ENCODE measurements at places on chromosomes 5 and 9. TPM values are rescaled to one million over a fixed set of nuclear protein-coding genes. Genes with fewer than 3 reads are reported as not detected.

SPRY4 gene
- polyA plus RNA-seq, result not detected

ADGRD2 gene
- not detected for polyA plus RNA-seq

LECT2 gene
- polyA plus RNA-seq, result not detected

ZBTB6 gene
- 1.5 TPM for polyA plus RNA-seq

EQTN gene
- polyA plus RNA-seq, result not detected

IFNK gene
- polyA plus RNA-seq, result not detected

CCIN gene
- polyA plus RNA-seq, result 2.3 TPM

CDH10 gene
- not detected for polyA plus RNA-seq

MYMK gene
- not detected for polyA plus RNA-seq

DNA sequence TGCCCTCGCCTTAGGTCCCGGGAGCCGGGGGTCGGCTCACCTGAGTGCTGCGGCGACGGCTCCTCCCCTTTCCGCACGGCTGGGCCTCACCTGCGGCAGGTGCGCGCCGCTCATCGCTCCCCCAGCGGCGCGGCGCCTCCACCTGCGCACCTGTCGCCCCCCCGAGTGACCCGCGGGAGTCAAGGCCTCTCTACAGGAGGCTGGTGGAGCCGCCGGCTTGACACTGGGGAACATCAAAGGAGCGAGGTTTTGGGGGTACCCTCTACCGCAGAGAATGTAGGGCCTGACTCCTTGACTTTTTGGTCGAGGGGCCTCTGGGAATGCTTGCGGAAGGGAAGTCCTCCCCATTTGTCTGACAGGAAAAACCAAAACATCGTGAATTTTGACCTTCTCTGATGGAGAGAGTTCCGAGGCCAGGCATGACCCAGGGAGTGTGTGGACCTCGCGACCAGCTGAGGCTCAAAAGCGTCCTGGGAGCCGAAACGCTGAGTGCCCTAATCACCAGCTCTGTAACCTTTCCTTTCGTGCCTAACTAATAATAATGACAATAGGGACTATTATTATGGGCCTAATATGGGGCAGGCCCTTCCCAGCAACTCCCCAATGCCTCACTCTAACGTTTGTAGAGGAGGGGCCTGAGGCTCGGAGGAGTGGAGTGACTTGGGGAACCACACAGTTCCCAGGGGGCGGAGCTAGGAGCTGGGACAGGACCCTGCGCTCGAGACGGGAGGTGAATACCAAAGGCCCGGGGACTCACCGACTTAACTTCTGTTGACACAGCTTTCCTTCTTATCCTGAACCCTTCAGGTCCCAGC lies 714 bp upstream of the IER5L start:
- no peaks in the 10 kb centered on the region for H3K27me3 ChIP-seq
- no peaks in the 10 kb centered on the region for H3K36me3 ChIP-seq
- H3K4me3 ChIP-seq, result no peak overlapping the region
- H3K4me1 ChIP-seq, result peaks cover 24% of the 10 kb centered on the region

DNA sequence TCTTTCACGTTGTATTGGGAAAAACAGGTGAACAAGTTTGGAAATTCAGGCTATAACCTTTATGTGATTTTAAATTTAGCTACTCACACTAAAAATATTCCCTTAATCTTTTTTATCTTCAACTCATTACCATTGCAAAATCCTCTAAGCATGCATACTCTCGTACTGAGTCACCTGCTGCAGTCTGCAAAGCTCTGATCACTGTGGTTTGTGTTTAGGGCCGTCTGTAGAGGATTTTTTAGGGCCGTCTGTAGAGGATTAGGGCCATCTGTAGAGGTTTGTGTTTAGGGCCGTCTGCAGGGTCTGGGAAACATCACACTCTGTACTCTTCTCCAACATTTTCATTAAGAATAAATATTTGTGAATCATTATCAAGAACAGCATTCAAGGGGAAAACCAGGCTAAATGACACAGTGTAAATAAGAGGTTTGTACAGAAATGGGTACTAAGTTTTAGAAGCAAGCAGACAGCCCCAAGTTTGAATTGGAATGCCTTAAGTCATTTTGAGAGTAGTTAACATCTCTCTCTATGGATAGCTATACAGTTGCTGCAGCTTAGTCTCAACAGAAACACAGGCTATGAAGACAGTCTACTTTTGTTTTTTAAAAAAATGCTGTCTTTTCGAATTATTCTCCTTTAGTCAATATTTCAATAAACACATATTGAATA lies 155.0 kb upstream of the TSLP start:
- H3K27ac ChIP-seq, result no peak overlapping the region
- no peaks in the 10 kb centered on the region for H3K27me3 ChIP-seq
- no peaks in the 10 kb centered on the region for H3K36me3 ChIP-seq
- no peak for DNase-seq
- no peak overlapping the region for H3K4me3 ChIP-seq
- H3K4me1 ChIP-seq, result no peaks in the 10 kb centered on the region

DNA sequence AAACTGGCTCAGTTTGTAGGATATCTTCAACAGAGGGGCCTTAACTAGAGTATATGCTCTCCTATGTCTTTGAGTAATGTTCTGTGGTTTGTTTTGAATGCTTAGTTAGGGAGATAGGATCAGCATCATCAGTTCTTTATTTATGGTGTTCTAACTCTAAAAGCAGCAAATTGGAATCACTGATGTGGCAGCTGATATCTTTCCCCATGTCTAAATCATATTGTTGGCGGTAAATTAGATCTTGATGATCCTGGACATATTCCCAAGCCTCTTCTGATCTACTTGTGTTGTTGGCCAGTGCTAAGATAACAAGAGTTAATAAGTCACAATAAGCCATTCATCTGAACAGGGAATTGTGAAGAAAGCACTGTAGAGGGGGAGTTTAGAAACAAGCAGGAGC lies 332.4 kb upstream of the DAB2 start:
- no peak overlapping the region for H3K27ac ChIP-seq
- no peak overlapping the region for H3K4me3 ChIP-seq
- H3K27me3 ChIP-seq, result no peaks in the 10 kb centered on the region
- no peak for DNase-seq
- peaks cover 14% of the 10 kb centered on the region for H3K4me1 ChIP-seq
- no peaks in the 10 kb centered on the region for H3K36me3 ChIP-seq

- DNase-seq, result no peak
- H3K4me1 ChIP-seq, result peaks cover 94% of the 10 kb centered on the region
- peak overlapping the region; percentile 86 for H3K27ac ChIP-seq
- H3K36me3 ChIP-seq, result no peaks in the 10 kb centered on the region
- H3K27me3 ChIP-seq, result no peaks in the 10 kb centered on the region
Observed at GRCh38 chr5:99025298-99026045, 96.7 kb upstream of the CHD1 start.

- no peak overlapping the region for H3K4me3 ChIP-seq
- no peaks in the 10 kb centered on the region for H3K27me3 ChIP-seq
- no peak for DNase-seq
- no peaks in the 10 kb centered on the region for H3K36me3 ChIP-seq
- H3K4me1 ChIP-seq, result peaks cover 6% of the 10 kb centered on the region
- H3K27ac ChIP-seq, result no peak overlapping the region
Observed at GRCh38 chr9:111949919-111950318, 53.3 kb downstream of the UGCG start.

DNA sequence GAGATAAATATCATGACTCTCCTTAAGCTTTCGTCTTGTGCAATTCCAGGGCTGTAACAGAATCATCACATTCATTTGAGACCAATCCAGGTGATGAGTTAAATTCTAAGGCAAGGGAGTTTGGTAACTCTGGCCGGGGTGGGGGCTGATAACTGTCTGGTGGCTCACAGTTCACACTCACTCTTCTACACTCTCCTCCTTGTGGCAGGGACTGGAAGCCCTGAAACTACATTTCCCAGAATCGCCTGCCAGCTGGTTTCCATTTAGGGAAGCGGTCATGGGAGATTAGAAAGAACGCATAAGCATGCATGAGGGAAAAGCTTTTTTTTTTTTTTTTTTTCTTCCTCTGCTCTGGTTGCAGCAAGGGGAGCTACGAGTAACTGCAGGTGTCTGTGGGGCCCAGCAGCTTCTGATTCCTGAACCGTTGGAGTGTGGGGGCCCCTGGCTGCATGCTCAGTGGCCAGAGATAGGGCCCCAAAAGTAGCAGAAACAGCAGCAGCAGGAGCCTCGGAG lies 154.8 kb upstream of the TBC1D2 start:
- no peaks in the 10 kb centered on the region for H3K27me3 ChIP-seq
- H3K4me1 ChIP-seq, result peaks cover 4% of the 10 kb centered on the region
- H3K4me3 ChIP-seq, result no peak overlapping the region

GRCh38 chr9:88313364-88314220 lies 74.7 kb upstream of the SPIN1 start:
- H3K27me3 ChIP-seq, result no peaks in the 10 kb centered on the region
- no peaks in the 10 kb centered on the region for H3K36me3 ChIP-seq
- peaks cover 5% of the 10 kb centered on the region for H3K4me1 ChIP-seq
- no peak overlapping the region for H3K4me3 ChIP-seq
- H3K27ac ChIP-seq, result no peak overlapping the region

GRCh38 chr5:41404757-41405156 lies 105.6 kb downstream of the PLCXD3 start:
- H3K27me3 ChIP-seq, result no peaks in the 10 kb centered on the region
- H3K4me3 ChIP-seq, result no peak overlapping the region
- no peak for DNase-seq
- no peaks in the 10 kb centered on the region for H3K4me1 ChIP-seq

GRCh38 chr5:169521366-169521983 lies 62.1 kb upstream of the SPDL1 start:
- no peaks in the 10 kb centered on the region for H3K4me1 ChIP-seq
- H3K36me3 ChIP-seq, result no peaks in the 10 kb centered on the region
- H3K27me3 ChIP-seq, result no peaks in the 10 kb centered on the region
- DNase-seq, result no peak

- H3K4me3 ChIP-seq, result no peak overlapping the region
- H3K4me1 ChIP-seq, result no peaks in the 10 kb centered on the region
- no peak for DNase-seq
- H3K27ac ChIP-seq, result no peak overlapping the region
- no peaks in the 10 kb centered on the region for H3K36me3 ChIP-seq
Observed at GRCh38 chr5:62001640-62002039, 304.4 kb upstream of the KIF2A start.

GRCh38 chr5:14424011-14424685 lies 157.4 kb upstream of the OTULINL start:
- no peak overlapping the region for H3K4me3 ChIP-seq
- no peak overlapping the region for H3K27ac ChIP-seq
- no peaks in the 10 kb centered on the region for H3K27me3 ChIP-seq

GRCh38 chr9:127786773-127787104 lies 905 bp downstream of the CDK9 start:
- peaks cover 44% of the 10 kb centered on the region for H3K4me1 ChIP-seq
- peak overlapping the region; percentile 87 for H3K4me3 ChIP-seq
- no peak for DNase-seq

DNA sequence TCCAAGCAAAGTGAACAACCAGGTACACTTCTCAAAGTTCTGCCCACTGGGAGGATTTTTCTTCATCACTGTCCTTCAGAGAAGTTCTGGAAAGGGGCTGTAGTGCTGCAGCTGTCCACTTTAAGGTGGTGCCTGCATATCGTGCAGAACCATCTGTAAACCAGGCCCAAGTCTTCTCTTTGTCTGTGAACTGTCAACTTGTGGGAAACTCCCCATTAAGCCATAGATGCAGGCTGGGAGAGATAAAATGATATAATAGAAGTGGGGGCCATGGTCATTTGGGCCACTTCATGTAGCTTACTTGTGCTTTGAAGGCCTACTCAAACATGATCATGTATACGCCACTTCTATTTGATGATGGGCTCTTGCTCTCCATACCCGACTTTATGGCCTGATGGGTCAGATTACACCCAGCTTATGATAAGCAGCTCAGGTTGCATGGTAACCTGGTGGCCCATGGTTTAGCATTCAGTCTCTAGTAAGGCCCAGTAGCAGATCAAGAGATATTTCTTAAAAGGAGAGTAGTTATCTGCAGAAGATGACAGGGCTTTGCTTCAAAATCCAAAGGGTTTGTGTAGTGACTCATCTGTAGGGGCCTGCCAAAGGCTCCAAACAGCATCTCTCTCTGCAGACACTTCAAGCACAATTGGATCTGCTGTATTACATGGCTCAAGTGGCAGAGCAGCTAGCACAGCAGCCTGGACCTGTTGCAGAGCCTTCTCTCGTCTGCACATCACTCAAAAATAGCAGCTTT lies 15.7 kb upstream of the BTF3 start:
- no peaks in the 10 kb centered on the region for H3K4me1 ChIP-seq
- H3K36me3 ChIP-seq, result no peaks in the 10 kb centered on the region
- H3K27ac ChIP-seq, result no peak overlapping the region
- H3K27me3 ChIP-seq, result peaks cover 6% of the 10 kb centered on the region
- no peak for DNase-seq

DNA sequence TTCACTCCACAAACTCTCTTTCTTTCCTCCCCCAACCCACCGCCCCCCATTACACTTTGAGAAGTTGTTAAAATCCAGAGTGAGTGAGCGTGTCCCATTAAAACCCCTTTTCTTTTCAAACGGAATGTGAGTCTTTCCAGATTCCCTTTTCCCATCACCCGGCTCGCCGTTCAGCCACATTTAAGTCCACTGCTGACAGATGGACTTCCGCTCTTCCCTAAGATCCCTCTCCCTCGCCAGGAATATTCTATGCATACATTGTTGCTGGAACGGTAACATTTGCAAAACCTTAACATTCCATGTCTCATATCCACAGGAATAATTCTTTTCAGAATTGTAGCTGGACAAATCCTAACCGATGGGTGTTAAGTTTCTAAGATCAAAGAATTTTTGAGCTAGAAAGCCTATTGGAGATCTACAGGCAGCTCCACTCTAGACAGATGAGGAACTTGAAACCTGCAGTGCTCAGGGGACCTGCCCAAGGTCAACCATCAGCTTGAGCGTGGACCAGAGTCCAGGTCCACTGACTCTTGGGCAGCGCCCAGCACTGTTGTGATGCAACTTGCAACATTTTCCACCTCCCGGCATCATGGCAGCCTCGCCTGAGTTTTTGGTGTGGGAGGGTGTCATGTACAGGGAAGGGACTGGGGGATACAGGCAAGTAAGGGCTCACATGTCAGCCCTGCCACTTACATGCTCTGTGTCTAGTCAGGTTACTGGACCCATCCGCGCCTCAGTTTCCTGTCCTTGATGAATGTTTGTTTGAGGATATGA lies 500.1 kb downstream of the CCDC171 start:
- no peaks in the 10 kb centered on the region for H3K27me3 ChIP-seq
- H3K4me3 ChIP-seq, result no peak overlapping the region
- H3K36me3 ChIP-seq, result no peaks in the 10 kb centered on the region

- no peaks in the 10 kb centered on the region for H3K36me3 ChIP-seq
- H3K4me3 ChIP-seq, result no peak overlapping the region
- no peak overlapping the region for H3K27ac ChIP-seq
- H3K27me3 ChIP-seq, result no peaks in the 10 kb centered on the region
Observed at GRCh38 chr5:159655757-159656409, 260.4 kb upstream of the ADRA1B start.
